ENCODE measurements at places on chromosomes 5 and 9.

- DNase-seq, result no peak
Observed at GRCh38 chr5:39079147-39079546, 4.9 kb upstream of the RICTOR start.

- DNase-seq, result no peak
Observed at GRCh38 chr5:95861864-95862561, 39.5 kb upstream of the GLRX start.

DNA sequence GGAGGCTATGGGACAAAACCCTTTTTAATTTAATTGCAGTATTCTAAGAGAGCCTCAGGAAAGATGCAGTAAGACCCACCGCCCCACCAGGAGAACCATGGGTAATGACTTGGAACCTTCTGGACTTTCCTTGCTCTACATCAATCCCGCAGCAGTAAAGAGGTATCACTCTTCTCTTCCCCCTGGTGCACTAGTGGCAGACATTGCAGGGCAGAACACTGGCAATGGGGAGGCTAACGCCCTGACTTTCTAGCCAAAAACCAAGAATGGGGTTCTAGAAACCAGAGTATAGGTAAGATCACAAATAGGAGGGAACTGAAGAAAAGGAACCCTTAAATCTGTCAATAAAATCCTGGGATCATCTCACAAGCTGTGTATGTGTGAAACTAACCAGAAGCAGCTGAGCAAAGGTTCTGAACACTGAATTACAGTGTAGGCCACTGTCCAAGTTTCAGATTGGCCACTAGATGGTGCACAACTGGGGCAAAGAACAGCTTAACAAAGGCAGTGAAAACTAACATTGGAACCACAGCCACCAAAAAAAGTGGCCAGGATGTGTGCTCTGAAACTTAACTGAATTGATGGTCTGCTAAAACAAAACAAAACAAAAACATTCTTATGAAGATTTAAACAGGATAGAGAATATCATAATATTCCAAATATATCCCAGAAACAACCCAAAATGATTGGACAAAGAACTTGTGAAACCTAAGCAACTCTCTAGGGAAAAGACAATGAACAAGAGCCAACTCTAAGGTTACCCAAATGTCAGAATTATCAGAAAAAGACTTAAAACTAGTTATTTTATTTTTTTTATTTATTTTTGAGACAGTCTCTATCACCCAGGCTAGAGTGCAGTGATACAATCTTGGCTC is 6.6 kb upstream of the FAM151B start:
- DNase-seq, result peak; percentile 36

- DNase-seq, result no peak
Observed at GRCh38 chr5:96506376-96506775, 73.3 kb upstream of the PCSK1 start.

DNA sequence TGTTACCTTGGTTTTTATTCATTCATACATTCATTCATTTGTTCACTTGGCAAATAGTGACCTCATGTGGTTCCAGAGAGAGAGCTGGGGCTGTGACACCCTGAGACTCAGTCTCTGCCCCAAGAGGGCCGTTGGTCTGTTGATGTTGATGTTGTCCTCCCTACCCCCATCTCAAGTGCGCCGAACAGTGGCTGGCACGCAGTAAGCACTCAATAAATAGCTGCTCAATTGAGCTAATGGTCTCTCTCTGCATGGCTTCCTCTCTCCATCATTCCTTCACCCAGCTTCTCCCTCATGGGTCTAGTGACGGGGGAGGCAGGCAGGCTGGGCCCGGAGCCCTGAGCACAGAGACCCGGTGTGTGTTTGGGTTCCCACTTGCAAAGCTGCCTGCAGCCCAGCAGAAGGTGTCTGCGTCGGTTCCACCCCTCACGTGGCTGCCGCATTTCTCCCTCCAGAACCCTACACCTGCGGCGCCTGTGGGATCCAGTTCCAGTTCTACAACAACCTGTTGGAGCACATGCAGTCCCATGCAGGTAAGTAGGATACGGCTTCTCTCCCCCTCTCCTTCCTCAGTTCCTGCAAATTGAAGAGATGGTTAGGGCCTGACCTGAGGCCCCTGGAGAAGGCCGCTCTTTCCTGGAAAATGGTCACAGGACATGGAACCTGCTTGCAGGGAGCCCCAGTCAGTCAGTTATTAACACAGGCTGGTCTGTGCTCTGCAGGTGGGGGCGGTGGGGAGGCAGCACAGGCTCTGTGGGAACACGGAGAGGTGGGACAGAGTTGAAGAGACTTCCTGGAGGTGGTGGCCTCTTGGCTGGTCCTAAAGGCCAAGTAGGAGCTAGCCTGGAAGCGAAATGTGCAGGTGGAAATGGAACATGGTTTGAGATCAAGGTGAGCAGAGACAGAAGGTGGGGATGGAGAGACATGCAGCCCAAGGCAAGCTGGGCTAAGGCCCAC is 42.0 kb downstream of the AMBP start:
- no peak for DNase-seq

- no peak for DNase-seq
Observed at GRCh38 chr5:59193616-59194319, 610.9 kb downstream of the RAB3C start.

DNA sequence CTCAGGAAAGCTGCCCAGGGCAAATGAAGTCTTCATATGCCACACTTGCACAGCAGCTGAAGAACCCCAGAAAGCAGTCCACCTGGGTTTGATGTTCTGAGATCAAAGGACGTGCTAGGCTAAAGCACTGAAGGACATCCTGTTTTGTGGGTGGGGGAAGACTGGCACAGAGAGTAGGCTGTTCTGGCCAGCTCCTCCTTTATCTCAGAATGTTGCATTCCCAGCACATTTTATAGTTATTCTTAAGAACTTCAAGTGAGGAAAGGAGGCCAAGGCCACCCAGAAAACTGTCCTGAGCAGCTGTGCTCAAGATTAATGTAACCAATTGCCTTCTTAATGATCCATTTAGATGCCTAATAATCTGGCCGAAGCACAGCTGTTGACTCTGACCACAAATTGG is 10.9 kb downstream of the SHOC1 start:
- DNase-seq, result no peak

GRCh38 chr5:93883459-93883858 is 142.1 kb upstream of the POU5F2 start:
- no peak for DNase-seq

- DNase-seq, result no peak
Observed at GRCh38 chr9:132757016-132757415, 86.8 kb downstream of the GTF3C4 start.

- no peak for DNase-seq
Observed at GRCh38 chr9:134969156-134970045, 51.7 kb upstream of the FCN1 start.

DNA sequence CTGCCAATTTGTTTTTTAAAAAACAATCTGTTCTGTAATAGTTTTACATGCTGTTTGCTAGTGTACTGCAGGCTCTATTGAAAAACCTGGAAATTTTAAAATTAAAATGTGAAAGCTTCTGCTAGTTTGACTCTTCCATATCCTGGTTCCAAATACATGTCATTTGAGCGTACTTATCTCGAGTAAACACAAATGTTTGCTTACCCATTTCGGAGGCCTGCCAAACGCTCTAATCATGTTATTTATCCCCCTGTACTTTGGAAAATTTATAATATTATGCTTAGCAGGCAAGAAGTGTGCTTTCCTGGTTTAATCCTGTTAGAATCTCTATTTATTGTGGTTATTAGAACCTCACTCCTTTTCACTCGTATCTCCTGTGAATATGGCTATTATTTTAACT is 476.8 kb upstream of the CYLC2 start:
- no peak for DNase-seq

- DNase-seq, result no peak
Observed at GRCh38 chr5:138180183-138180782, 1.4 kb downstream of the KIF20A start.

GRCh38 chr5:38193015-38193581 is 65.3 kb upstream of the EGFLAM start:
- peak; percentile 55 for DNase-seq

DNA sequence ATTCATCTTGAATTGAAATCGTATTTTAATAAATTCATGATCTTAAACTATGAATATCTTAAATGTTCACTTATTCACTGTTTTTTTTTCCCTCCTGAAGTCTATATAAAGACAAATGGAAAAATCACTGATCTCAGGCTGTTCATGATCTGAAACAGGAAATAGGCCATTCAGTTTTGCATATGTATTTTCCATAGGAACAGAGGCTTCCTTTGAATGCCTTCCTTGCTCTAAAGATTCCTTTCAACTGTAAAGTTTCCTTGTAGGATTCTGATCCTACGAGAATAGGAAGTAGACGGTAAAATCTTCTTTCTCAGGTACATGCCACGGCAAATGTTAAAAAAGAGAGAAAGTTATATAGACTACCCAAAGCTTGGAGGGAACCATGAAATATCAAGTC is 194.4 kb upstream of the PPP1R2B start:
- DNase-seq, result no peak

GRCh38 chr9:4117835-4118610 is 181.8 kb downstream of the GLIS3 start:
- peak; percentile 14 for DNase-seq

- no peak for DNase-seq
Observed at GRCh38 chr5:127754259-127754658, 51.1 kb downstream of the CCDC192 start.

GRCh38 chr9:85528142-85528541 is 213.6 kb downstream of the AGTPBP1 start:
- no peak for DNase-seq

- DNase-seq, result no peak
Observed at GRCh38 chr9:103168254-103168653, 173.1 kb downstream of the CYLC2 start.

DNA sequence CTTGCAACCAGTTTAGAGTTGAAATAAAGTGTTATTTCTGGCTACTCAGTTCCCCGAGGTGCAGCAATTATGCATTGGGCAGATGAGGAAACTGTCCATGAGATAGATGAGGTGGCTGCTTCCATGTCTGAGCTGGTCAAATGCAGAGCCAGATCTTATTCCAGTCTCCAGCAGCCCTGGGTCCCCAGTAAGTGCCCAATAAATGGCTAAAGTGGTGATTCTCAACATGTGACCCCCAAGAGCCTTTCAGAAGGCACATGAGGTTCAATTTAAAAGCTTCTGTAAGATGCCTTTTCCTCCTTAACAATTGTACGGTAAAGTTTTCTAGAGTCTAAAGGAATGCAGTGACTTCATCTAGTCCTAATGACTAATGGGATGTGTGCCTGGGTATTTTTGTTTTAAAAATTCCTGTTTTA is 17.5 kb downstream of the ATOX1 start:
- DNase-seq, result no peak

GRCh38 chr5:123803359-123803758 is 291.4 kb downstream of the CSNK1G3 start:
- DNase-seq, result no peak

- DNase-seq, result no peak
Observed at GRCh38 chr9:124680049-124680448, 91.1 kb downstream of the NR6A1 start.

DNA sequence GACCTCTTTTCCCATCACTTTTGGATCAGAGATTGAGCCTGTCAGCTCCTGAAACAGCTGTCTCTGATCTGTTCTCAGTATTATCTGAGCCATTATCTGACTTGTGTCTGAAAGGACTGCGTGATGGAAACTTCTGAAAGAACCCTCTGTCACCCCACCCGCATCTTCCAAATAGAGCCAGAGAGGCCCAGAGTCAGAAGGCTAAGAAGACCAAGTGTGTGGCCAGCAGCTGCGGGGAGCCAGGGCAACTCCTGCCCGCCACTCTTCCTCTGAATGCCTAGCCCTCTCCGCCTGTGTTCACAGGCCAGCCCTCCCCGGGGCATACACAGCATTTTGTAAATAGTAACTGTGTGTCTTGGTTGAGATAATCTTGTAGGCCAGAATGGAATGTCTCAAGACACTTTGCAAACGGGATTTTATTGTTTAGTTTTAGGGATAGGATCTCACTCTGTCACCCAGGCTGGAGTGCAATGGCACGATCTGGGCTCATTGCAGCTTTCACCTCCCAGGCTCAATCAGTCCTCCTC is 92.7 kb downstream of the AOPEP start:
- no peak for DNase-seq

GRCh38 chr5:14142202-14142826 is 828 bp upstream of the TRIO start:
- no peak for DNase-seq

- DNase-seq, result no peak
Observed at GRCh38 chr9:739362-739761, 102.1 kb upstream of the DMRT1 start.

- no peak for DNase-seq
Observed at GRCh38 chr9:89676281-89676680, 71.5 kb downstream of the GADD45G start.

DNA sequence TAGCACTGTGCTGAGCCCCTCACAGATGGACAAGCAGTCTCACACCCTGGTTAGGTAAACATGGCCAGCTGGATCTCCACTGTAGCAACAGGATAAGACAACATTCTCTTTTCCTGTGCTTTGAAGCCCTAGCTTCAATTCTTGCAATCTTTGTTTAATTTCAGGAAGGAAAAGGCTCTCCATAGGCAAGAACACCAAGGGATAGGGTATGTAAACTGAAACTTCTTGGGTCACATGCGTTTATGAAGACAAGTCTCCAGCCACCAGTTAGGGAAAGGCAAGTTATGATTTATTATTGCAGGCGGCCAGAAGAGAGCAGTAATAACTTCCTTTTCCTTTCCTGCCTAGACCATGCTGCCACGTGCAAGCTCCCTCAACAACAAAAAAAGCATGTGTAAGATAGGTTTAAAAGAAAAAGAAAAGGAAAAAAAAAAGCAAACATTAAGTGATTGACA is 50.1 kb upstream of the POU5F2 start:
- DNase-seq, result no peak

- DNase-seq, result no peak
Observed at GRCh38 chr5:129973716-129974426, 69.6 kb downstream of the CHSY3 start.

DNA sequence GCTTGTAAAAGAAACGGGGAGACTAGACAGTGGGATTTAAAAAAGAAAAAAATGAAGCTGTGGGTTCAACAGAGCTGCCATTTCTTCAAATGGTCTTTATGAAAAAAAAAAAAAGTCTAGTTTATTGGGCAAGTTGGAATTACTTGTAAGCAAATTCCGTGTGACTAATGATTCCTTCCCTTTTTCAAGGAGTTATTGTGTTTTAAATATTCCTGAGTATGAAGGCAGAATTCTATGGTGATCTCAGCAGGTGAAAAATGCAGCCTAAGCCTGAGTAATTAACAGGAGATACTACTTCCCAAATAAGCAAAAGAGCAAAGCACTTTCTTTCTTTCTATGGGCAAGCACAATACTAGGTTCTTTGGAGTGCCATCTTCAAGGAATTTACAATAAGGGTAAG is 481.9 kb downstream of the ZNF608 start:
- no peak for DNase-seq

GRCh38 chr9:22010866-22011625 is 1.9 kb upstream of the CDKN2B start:
- DNase-seq, result no peak

DNA sequence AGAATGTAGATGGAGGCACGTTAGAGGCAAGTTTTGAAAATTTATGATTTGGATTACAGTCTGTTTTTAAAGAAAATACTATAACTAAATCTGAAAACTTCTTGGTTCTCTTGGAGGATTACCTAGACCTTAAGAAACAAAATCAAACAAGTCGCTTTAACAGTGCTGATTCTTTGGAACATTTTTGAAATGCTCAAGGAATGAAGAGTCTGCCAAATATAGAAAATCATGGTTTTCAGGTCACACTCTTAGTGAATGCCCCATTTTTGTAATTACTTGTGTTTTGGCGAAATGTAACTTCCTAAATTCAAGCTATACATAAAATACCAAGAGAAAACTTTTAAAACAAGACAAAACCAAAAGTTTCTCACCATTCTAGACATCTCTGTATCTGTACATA is 93.2 kb downstream of the EQTN start:
- DNase-seq, result no peak
